Activated CD4-positive, alpha-beta T cell treated with anti-CD3 and anti-CD28 coated beads for 36 hours (primary cell): ENCODE measurements at places on chromosomes 3 and 15. TPM values are rescaled to one million over a fixed set of nuclear protein-coding genes. Genes with fewer than 3 reads are reported as not detected.

DNA sequence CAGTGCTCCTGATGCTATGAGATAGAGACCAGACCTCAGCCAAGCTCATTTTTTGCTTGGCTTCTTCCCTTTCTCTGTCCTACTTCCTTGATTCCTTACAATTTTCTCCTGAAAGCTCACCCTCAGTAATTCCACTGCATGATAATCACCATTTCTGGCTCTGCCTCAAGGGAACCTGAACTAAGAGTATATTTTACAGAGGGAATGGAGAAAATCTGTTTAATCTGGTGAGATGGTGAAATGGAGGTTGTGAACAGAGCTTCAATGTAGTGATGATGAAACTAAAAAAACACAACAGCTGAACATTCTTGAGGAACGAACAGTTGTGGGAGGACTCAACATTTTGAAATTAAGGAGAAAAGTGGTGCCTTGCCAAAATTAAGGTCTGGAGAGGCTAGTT lies 16.3 kb downstream of the HHLA2 start:
- peaks cover 2% of the 10 kb centered on the region for H3K27me3 ChIP-seq
- H3K27ac ChIP-seq, result no peak overlapping the region
- H3K4me1 ChIP-seq, result no peaks in the 10 kb centered on the region
- no peaks in the 10 kb centered on the region for H3K36me3 ChIP-seq
- H3K4me3 ChIP-seq, result no peak overlapping the region
- no peak for DNase-seq

DNA sequence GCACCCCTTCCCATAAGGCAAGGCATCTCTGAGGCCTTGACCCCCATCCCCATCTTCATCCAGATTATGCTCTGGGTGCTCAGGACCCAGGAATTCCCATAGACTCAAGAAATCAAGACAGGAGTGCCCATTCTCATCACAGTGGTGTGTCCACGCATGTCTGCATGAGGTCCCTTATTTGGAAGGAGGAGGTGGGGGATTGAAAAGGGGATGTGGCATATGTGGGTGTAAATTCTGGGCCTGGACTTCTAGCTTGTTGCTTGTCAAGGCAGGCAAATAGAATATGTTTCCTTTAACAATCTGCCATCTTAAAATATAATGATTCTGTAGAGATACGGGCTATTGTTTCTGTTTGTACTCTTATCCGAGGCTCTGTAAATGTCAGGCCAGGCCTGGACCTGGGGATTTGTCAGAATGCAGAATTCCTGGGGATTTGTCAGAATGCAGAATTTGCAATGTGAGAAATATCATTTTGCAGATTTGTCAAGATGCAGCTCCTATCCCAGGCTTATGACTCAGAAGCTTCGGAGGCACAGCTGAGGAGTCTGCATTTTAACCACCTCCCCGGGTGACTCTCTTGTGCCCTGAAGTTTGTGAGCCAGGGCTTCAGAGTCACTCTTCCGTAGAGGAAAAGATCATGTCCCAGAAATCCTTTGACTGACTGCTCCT lies 157.8 kb downstream of the SV2B start:
- H3K27me3 ChIP-seq, result peaks cover 14% of the 10 kb centered on the region
- no peaks in the 10 kb centered on the region for H3K36me3 ChIP-seq
- H3K4me3 ChIP-seq, result no peak overlapping the region
- H3K4me1 ChIP-seq, result no peaks in the 10 kb centered on the region

GRCh38 chr3:98730338-98730737 lies 32.8 kb upstream of the ST3GAL6 start:
- peak; percentile 40 for DNase-seq
- peaks cover 12% of the 10 kb centered on the region for H3K4me1 ChIP-seq
- H3K36me3 ChIP-seq, result no peaks in the 10 kb centered on the region
- H3K27me3 ChIP-seq, result peaks cover 38% of the 10 kb centered on the region
- H3K4me3 ChIP-seq, result no peak overlapping the region

DNA sequence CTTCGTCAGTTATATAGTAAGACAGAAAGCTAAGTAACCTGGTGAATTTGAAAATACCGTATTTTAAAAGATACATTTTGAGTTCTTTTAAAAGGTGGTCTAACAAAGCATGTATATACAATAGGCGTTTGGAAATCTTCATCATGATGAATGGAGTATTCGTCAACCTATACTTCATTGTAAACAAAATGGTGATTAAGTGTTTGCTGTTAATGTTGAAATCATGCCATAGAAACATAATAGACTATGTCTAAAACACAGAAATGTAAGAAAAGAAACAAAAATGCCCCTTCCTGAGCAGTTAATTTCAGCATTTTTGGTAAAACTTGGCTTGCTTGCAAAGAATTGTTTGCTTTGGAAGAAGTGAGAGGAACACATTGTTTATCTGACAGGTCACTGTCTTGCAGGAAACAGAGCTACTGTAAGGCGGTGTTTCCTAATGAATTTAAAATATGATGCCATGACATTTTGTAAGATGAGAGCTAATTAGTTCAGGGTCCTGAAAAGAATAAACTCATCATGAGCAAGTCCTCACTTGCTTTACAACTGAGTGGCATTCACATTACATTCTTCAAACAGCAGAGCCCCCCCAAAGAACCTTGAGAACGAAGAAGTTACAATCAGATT lies 126.7 kb downstream of the SERPINI1 start:
- H3K4me1 ChIP-seq, result no peaks in the 10 kb centered on the region
- H3K36me3 ChIP-seq, result no peaks in the 10 kb centered on the region
- DNase-seq, result no peak
- H3K27ac ChIP-seq, result no peak overlapping the region
- no peaks in the 10 kb centered on the region for H3K27me3 ChIP-seq
- no peak overlapping the region for H3K4me3 ChIP-seq

- H3K27ac ChIP-seq, result no peak overlapping the region
- no peak overlapping the region for H3K4me3 ChIP-seq
- no peaks in the 10 kb centered on the region for H3K4me1 ChIP-seq
- H3K36me3 ChIP-seq, result no peaks in the 10 kb centered on the region
- peak; percentile 40 for DNase-seq
These were observed 46.6 kb upstream of the MRPL3 start for GRCh38 chr3:131549340-131549739.

The BRK1 gene
- 86.6 TPM for total RNA-seq

DNA sequence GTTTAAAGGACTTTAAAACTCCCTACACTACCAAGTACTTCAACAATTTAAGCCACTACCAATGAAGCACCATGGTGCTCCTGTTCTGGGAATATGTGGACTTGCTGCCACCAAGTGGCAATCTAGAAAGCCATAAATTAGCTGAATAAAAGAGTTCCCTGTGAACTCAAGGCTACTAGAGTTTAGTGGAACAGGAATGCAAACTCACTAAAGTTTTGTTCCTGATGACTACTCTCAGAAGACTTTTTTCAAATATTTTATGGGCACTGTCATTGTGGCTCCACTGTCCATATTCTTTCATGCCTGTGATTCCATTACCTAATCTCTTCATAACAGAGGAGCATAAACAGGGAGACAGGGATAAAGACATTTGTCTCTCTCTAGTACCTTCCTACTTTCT lies 63.9 kb downstream of the TMCC1 start:
- peak; percentile 40 for DNase-seq
- no peaks in the 10 kb centered on the region for H3K36me3 ChIP-seq
- no peak overlapping the region for H3K4me3 ChIP-seq

The ATP8B4 gene
- total RNA-seq, result 5.1 TPM

The DYNC1LI1 gene
- total RNA-seq, result 31.9 TPM

GRCh38 chr3:20055020-20055775 lies 15.0 kb downstream of the KAT2B start:
- H3K36me3 ChIP-seq, result peaks cover 5% of the 10 kb centered on the region
- no peak overlapping the region for H3K4me3 ChIP-seq
- no peak overlapping the region for H3K27ac ChIP-seq
- peak; percentile 40 for DNase-seq
- H3K27me3 ChIP-seq, result no peaks in the 10 kb centered on the region
- H3K4me1 ChIP-seq, result peaks cover 41% of the 10 kb centered on the region

DNA sequence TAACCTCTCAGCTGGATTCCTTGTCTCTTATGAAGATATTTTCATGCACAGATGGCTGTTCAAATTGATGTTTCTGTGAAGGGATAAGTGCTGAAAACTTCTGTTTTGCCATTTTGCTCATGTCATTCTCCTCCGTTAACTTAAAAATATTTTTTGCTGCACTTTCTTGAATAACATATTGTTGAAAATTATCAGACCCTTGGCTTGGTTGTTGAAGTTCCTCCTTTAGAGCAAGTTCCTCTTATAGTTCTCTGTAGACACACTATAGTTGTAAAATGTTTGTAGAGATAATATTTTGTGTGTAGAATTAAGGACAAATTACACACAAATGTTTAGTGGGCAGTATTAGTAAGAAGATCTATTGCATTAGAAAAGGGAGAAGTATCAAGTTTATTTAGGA lies 300.4 kb downstream of the SV2B start:
- DNase-seq, result no peak
- H3K4me1 ChIP-seq, result no peaks in the 10 kb centered on the region
- no peaks in the 10 kb centered on the region for H3K36me3 ChIP-seq

DNA sequence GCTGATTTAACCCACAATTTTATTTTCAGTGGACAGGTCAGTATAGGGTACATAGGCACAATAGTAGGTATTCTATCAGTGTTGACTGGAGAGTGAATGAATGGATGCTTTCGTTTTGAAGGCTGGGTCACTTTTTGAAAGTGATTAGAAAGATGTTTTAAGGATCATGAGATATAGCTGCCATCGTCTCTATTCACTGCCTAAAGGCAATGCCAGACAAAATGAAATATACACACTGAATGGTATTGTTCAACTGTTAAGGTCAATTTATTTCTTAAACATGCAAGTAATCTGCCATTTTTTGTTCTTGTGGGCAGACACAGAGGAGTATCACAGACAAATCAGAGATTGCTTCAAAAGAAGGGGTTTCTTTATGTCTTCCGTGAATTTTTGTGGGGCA lies 395.3 kb downstream of the VGLL3 start:
- no peak for DNase-seq
- no peaks in the 10 kb centered on the region for H3K27me3 ChIP-seq
- H3K36me3 ChIP-seq, result no peaks in the 10 kb centered on the region
- no peaks in the 10 kb centered on the region for H3K4me1 ChIP-seq
- no peak overlapping the region for H3K4me3 ChIP-seq

GRCh38 chr3:124019291-124019690 lies 27.4 kb upstream of the ROPN1 start:
- DNase-seq, result no peak
- H3K27ac ChIP-seq, result no peak overlapping the region
- H3K4me1 ChIP-seq, result no peaks in the 10 kb centered on the region
- no peaks in the 10 kb centered on the region for H3K36me3 ChIP-seq
- H3K4me3 ChIP-seq, result no peak overlapping the region

DNA sequence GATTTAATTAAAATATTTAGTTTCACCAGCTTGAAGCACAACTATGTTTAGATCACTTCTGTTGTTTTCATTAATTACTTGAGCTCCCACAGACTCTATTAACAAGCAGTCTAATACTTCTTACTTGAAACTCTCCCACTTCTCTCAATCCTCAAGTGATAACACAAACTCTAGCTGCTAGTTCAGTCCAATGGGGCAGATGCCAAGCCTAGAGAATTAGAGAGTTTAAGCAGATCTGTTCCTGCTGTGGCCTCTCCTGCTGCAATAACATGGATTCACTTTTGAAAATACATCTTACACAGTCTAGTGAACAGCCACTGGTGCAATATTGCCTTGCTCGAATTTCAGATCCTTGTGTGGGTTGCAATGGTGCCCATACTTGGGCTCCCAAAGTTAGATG lies 566.4 kb upstream of the SGO1 start:
- H3K27ac ChIP-seq, result no peak overlapping the region
- no peaks in the 10 kb centered on the region for H3K36me3 ChIP-seq
- no peaks in the 10 kb centered on the region for H3K4me1 ChIP-seq
- no peak overlapping the region for H3K4me3 ChIP-seq
- no peak for DNase-seq

- H3K4me3 ChIP-seq, result no peak overlapping the region
- no peak overlapping the region for H3K27ac ChIP-seq
- H3K27me3 ChIP-seq, result peaks cover 2% of the 10 kb centered on the region
- peaks cover 5% of the 10 kb centered on the region for H3K4me1 ChIP-seq
- no peak for DNase-seq
These were observed 467.6 kb upstream of the CFAP20DC start for GRCh38 chr3:59517388-59517787.

GRCh38 chr3:170732660-170733245 lies 137.2 kb downstream of the RPL22L1 start:
- H3K36me3 ChIP-seq, result no peaks in the 10 kb centered on the region
- H3K27ac ChIP-seq, result no peak overlapping the region
- H3K27me3 ChIP-seq, result peaks cover 25% of the 10 kb centered on the region
- no peak for DNase-seq
- H3K4me3 ChIP-seq, result no peak overlapping the region
- no peaks in the 10 kb centered on the region for H3K4me1 ChIP-seq

The TAGLN3 gene
- total RNA-seq, result 3.5 TPM

GRCh38 chr3:38588371-38588971 lies 61.0 kb downstream of the SCN5A start:
- no peak overlapping the region for H3K4me3 ChIP-seq
- no peaks in the 10 kb centered on the region for H3K27me3 ChIP-seq
- H3K4me1 ChIP-seq, result no peaks in the 10 kb centered on the region
- H3K27ac ChIP-seq, result no peak overlapping the region
- no peak for DNase-seq

GRCh38 chr3:46566040-46566641 lies at the start of gene LRRC2:
Gene LRRC2, minus strand, starts transcription at chr3:46566302. Its CDS starts 14,711 bp downstream, at chr3:46551591.
- H3K27me3 ChIP-seq, result peaks cover 18% of the 10 kb centered on the region
- peak; percentile 50 for DNase-seq
- peak within 1 kb of the TSS; percentile 39 for H3K27ac ChIP-seq
- H3K36me3 ChIP-seq, result no peaks in the 10 kb centered on the region
- peak within 1 kb of the TSS; percentile 58 for H3K4me3 ChIP-seq
- peaks cover 13% of the 10 kb centered on the region for H3K4me1 ChIP-seq

- no peaks in the 10 kb centered on the region for H3K27me3 ChIP-seq
- peaks cover 14% of the 10 kb centered on the region for H3K36me3 ChIP-seq
- peaks cover 29% of the 10 kb centered on the region for H3K4me1 ChIP-seq
- H3K4me3 ChIP-seq, result peak overlapping the region; percentile 97
- no peak for DNase-seq
- peak overlapping the region; percentile 92 for H3K27ac ChIP-seq
These were observed 411 bp upstream of the EIF2B5 start for GRCh38 chr3:184134746-184135148.

DNA sequence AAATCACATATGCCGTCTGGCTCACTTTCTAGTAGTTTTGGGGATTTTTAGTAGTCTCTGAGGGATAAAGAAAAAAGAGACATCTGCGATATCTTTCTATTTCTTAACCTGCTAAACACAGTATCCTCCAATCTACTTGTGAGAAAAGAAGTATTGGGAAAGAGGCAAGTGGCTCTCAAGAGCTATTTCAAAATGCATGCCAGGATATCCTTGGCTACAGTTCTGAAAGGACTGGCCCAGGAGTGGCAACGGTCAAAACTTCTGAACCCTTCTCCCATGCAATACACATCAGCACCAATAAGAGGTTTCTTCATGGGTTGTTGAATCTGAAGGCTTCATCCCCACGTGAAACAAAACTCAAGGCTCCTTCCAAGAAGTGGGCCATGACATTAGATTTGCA lies 204.0 kb upstream of the WNT5A start:
- H3K36me3 ChIP-seq, result no peaks in the 10 kb centered on the region
- H3K27ac ChIP-seq, result no peak overlapping the region
- DNase-seq, result no peak
- H3K4me1 ChIP-seq, result no peaks in the 10 kb centered on the region

- no peak for DNase-seq
- H3K27me3 ChIP-seq, result no peaks in the 10 kb centered on the region
- H3K4me3 ChIP-seq, result no peak overlapping the region
- no peak overlapping the region for H3K27ac ChIP-seq
- H3K36me3 ChIP-seq, result no peaks in the 10 kb centered on the region
These were observed 12.5 kb downstream of the CHDH start for GRCh38 chr3:53833700-53834099.

GRCh38 chr15:69576948-69577351 lies 124.3 kb downstream of the RPLP1 start:
- no peaks in the 10 kb centered on the region for H3K27me3 ChIP-seq
- peak; percentile 29 for DNase-seq
- H3K4me1 ChIP-seq, result peaks cover 37% of the 10 kb centered on the region
- no peak overlapping the region for H3K4me3 ChIP-seq
